ENCODE measurements at places on chromosomes 16 and 17.
A peak's percentile ranks its signal among the peaks of the same experiment; 100 is the strongest.

DNA sequence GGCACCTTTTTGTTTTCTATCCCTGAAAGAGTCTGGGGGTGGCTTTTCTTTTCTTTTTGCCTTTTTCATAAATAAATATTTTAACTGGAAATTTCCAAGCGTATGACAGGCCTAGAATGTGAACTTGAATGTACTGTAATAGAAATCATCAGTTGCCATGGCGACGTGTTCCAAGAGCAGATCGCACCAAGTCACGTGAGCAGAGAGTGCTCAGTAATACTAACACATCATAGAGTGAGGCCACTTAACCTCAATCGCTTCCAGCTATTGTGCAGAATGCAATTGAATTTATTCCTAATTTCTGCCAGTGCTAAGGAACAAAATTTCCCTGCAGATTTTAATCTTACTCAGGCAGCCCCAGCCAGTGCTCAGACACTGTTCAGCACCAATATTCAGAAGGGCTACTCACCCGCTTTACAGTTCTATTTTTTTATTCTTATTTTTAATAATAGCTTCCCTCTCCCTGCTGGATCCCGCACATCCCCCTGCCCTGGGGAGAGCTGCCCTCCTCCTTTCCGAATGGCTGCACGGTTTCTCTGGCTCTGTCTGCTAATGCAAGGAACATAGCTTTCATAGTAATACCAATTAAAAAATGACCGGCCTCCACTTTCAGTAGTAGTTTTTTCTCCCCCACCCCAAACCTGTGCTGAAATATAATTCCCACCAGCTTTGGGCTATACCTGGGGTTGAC, 26.2 kb upstream of the PMFBP1 start:
- peak; percentile 93 for DNase-seq

GRCh38 chr16:77336637-77337036, 98.2 kb downstream of the ADAMTS18 start:
- peak; percentile 23 for DNase-seq

DNA sequence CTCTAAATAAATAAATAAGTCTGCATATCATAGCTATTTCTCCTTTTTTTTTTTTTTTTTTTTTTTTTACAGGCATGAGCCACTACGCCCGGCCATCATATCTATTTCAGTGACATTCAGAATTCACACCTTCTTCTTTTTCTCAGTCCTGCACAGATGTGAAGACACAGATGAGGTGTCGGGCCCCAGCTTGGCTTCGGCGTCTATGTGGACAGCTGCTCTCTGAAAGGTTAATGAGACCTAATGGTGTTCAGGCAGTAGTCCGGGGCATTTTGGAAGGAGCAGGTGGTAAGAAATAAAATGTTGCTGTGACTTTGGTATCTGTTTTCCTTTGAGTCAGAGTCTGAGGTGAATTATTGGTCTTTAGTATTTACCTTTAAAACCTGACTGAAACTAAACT, 23.6 kb downstream of the TANGO6 start:
- DNase-seq = no peak

DNA sequence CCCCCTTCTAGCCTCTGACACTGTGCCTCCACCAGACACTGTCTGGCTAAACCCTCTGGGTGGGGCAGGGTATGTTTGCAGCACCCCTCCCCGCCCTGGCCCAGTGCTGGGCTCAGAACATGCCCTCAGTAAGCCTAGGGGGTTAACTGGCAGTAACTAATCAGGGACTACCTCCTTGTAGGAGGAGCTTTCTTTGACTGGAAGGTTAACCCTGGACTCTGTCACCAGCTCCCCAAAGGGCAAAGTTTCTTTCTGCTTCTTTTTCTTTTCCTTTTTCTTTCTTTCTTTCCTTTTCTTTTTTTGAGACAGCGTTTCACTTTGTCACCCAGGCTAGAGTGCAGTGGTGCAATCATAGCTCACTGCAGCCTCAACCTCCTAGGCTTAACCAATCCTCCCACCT, 76.8 kb downstream of the PLXDC1 start:
- DNase-seq = no peak

- no peak for DNase-seq
Measured at GRCh38 chr17:72658675-72659074, 433.8 kb downstream of the SLC39A11 start.

- DNase-seq = no peak
Measured at GRCh38 chr17:56672195-56672594, 78.7 kb downstream of the NOG start.

GRCh38 chr17:43601280-43602039, 55.3 kb upstream of the ETV4 start:
- DNase-seq = peak; percentile 18

DNA sequence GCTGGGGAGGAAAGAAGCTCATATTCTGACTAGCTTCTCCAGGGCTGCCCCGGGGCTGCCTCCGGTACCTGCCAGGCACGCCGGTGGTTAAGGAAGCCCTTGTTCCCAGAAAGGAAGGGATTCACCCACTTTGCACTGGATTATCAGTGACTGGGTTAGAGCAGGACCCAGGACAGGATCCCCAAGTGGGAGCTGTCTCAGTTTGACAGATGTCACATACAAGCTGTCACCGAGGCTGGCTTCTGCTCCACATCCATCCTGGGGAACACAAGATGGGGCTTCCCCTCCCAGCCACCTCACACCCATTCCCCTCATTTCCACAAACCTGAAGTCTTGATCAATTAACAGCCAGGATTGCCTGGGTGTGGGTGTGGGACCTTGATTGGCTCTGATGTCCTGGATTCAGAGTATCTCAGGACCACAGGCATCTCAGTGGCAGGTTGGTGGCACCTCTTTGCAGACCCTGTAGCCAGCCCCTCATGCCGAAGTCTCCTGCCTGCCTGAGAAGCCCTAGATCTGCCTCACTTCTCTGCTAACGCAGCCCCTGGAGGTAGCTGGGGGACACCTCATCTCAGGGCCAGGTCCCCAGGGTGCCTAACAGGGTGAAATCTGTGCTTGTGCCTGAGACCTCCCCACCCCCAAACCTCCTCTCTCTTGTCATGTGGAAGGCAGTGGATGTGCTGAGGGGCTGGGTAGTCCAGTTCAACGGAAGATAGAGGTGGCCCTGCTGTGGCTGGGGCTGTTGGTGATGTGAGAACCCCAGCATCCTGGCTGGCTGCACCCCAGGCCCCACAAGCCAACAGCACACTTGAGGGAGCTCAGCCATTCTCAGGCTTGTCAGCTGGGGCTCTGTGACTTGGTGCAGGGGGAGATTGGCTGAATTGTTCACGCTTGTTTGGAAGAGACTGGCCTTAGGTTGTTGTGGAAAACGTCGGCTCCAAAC, 1.4 kb downstream of the CACNG5 start:
- DNase-seq = no peak

GRCh38 chr17:71438631-71439146, 682.1 kb upstream of the SOX9 start:
- peak; percentile 85 for DNase-seq

DNA sequence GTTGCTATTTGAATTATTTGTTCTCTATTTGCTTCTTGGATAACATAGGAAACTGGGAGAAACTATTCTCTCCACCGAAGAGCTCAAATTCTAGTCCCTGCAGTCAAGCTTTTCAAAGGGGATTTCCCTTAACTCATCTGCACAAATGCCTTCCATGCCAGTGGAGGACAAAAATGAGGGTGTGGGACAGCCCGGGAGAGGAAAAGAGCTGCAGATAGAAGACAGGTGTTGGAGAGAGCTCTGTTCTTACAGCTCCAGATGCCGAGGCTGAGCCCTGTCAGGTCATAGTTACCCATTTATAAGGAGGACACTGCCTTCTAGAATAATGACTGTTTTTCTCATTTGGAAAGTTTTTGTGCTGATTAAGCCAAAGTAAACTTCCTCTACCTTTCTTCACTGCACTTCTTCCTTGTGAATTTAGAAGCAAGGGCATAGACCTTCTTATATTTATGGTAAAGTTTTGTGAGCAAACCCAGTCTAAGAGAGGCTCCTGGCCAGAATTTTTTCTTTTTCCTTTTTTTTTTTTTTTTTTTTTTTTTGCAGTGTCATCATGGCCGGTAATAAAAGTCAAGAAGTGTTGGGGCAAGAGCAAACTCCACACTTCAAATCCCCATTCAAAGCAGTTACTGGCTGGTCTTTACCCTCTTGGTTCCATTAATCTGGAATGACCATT, 177.2 kb downstream of the ABCC12 start:
- DNase-seq = no peak

GRCh38 chr17:43853546-43853945, 6.6 kb downstream of the CD300LG start:
- no peak for DNase-seq

- DNase-seq = no peak
Measured at GRCh38 chr16:71666928-71667707, 41.1 kb downstream of the MARVELD3 start.

DNA sequence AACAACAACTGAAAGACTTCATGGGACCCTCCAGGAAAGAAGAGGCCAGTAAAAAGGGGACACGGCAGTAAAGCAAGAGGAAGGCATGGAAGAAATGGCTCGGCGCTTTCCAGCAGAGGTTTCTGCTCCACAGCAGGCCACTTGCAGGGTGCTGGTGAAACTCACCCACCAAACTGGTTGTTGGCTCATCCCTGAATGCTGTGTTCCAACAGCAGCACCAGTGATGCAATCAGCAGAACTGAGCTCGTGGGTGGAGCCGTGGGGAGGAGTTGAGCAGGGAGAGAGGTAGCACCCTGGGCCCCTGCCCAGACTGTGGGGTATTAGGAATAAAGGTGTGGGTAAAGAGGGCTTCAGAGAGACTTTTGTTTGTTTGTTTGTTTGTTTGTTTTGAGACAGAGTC, 62.8 kb upstream of the ADCY9 start:
- DNase-seq = peak; percentile 62

- DNase-seq = peak; percentile 35
Measured at GRCh38 chr17:44376124-44376523, 12.5 kb upstream of the FAM171A2 start.

DNA sequence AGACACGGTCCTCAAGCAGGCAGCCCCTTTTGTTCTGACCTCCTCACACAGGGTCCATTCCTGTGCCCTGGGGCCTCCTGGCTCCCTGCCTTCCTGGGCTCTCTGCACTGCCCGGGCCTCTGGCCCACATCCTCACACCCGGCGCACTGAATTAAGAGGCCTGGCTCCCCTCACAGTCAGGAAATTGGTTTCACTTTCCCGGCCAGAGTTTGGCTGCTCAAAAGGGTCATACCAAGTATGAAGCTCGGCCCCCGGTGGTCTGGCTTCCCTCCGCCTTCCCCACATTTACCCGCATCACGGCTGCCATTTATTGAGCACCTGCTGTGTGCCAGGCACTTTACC, 220.0 kb downstream of the NTN1 start:
- DNase-seq = no peak

- DNase-seq = no peak
Measured at GRCh38 chr17:76088041-76088867, 9.3 kb downstream of the ZACN start.

- DNase-seq = peak; percentile 41
Measured at GRCh38 chr17:50364715-50365114, 8.3 kb downstream of the MRPL27 start.

Measured in fibroblast of pulmonary artery (primary cell).